ENCODE measurements at places on chromosomes 6 and 20.

GRCh38 chr6:67031451-67031850 is 1324.4 kb upstream of the EYS start:
- no peak for DNase-seq

- DNase-seq = no peak
Observed at GRCh38 chr6:15283986-15284361, 38.1 kb downstream of the JARID2 start.

GRCh38 chr6:158933079-158933595 is 66.9 kb downstream of the RSPH3 start:
- no peak for DNase-seq

DNA sequence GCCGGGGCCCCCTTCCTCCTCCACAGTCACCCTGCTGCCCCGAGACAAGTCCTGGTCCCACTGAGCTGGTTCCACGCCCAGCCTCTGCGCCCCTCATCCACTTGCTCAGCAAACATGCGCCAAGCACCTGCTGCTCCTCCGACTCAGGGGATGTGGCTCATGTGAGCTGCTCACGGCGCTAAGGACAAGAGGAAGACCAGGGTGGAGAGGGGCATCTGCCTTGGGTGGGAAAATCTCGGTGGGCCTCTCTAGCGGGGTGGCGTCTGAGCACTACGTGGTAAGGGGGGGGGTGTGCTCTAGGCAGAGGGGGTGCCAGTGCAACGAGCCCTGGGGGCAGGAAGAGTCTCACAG is 4.5 kb downstream of the LAMA5 start:
- DNase-seq = no peak

DNA sequence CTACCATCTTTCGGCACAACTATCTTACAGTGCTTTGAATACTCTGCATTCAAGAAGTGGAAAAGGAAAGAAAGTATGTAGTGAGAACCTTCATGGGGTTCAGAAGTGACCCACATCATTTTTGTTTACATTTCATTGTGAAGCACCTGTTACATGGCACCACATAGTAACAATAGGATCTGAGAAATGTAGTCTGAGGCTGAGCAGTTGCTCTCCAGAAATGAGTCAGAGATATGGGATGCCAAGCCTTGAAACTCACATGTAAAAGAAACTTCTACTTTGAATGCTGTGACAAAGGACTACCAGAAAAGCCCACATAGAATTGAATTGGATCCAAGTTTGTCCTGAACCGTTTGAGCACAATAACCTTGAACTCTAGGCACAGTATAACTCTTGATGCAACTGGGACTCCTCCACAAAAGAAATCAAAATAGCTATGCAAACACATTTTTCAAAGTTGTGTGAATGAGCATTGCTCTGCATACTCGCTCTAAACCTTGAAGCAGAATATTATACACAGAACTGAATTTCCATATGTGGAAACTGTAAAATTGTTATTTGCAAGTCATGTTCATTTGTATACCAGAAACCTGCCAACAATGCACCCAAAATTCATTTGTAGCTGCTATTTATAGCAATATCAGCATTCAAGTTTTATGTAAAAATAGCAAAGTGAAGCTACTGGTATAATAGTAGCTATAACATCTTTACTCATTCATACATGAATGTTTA is 400.9 kb upstream of the POU3F2 start:
- DNase-seq = no peak

GRCh38 chr20:45301824-45302271 is 4.8 kb upstream of the RBPJL start:
- DNase-seq = no peak

DNA sequence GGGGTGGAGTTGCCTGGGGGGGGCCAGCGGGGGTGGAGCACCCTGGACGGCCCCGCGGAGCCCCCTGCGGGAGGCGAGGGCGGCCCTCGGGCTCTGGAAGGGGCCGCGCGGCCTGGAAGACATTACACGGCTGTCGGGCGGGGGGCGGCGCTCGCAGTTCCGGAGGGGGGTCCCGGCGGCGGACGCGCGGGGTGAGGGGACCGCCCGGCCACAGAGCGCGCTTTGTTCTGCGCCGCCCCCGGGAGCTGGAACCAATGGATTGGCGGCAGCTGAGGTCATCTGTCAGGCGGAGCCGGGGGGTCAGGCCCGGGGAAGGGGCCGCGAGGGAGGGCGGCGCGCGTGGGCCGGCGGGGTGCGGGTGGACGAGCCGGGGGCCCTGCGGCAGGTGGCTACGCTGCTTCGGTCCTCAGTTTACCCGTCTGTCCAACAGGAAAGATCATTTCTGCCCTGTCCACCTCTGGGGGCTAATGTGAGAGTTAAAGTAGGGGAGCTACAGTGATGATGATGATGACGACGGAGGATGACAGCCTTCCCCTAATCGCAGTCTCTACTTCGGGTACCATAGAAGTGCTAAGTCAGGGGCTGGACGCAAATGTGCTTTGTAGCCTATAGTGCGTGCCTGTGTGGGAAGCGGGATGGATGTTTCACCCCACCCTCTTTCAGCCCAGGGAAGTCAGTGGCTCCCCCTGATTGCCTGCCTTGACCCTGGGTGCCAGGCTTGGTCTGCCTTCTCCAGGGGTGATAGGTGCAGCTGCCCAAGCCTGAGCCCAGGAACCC is 10.4 kb downstream of the SRXN1 start:
- no peak for DNase-seq
